ENCODE measurements at places on chromosomes 6 and 20.
A peak's percentile ranks its signal among the peaks of the same experiment; 100 is the strongest.

DNA sequence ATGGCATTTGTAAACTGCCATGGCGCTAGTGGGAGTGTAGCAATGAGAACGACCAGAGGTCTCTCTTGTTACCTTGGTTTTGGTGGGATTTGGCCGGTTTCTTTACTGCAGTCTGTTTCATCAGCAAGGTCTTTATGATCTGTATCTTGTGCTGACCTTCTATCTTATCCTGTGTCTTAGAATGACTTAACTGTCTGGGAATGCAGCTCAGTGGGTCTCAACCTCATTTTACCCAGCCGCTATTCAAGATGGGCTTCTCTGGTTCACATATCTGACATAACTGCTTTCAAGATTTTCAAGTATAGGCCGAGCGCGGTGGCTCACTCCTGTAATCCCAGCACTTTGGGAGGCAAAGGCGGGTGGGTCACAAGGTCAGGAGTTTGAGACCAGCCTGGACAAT, 1.9 kb upstream of the SFT2D1 start:
- DNase-seq, result no peak

DNA sequence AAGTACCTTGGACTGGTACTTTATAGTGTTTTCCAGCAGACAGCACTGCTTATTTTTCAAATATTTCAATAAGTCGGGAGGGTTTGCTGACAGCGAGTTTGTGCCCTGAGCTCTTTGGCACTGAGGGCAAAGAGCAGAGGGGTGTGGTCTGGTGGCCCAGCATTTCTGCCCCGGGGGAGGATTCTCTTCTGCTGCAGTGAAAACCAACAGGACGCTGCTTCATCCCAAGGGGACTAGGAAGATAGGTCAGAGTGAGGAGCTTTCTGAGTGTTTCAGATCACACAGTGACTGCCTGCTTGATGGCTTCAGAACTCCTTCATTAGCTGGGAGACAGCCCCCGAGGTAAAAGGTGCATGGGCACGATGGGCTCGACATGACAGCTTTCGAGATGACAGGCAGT, 8.6 kb downstream of the ULBP2 start:
- DNase-seq, result no peak

- no peak for DNase-seq
Observed at GRCh38 chr6:43290905-43291355, 7.1 kb upstream of the SLC22A7 start.

DNA sequence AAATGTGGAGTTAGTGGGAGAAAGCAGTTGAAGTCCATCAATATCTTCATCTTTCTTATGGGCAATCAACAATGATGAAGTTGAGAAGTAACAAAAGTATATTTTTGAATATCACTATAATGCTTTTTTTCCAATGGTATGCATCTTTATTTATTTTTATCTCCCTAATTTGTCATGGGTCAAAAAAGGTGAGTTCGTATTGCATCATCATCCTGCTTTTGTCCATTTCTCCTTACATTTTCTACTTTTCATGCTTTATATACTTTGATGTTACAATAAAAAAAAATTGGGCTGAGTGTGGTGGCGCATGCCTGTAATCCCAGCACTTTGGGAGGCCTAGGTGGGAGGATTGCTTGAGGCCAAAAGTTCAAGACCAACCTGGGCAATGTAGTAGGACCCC, 101.2 kb upstream of the STXBP5 start:
- no peak for DNase-seq

- DNase-seq, result no peak
Observed at GRCh38 chr6:136641166-136641565, 90.9 kb upstream of the MAP7 start.

DNA sequence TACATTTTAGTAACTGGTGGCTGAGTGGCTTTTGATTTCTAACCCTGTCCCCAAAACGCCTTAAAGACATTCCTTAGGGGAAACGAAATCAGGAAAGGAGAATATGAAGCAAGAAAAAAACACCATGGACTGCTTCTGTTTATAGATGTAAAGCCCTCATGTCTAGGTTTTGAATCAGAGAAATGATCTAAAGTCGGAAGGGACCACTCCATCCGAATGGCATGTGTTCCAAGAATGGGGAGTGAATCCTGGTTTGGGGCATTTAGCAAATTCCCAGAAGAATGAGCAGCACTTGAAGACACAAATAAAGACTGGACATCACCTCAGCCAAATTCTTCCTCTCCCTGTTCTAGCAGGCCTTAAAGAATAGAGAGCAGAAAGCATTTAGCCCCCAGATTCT, 65.6 kb downstream of the CAP2 start:
- no peak for DNase-seq

DNA sequence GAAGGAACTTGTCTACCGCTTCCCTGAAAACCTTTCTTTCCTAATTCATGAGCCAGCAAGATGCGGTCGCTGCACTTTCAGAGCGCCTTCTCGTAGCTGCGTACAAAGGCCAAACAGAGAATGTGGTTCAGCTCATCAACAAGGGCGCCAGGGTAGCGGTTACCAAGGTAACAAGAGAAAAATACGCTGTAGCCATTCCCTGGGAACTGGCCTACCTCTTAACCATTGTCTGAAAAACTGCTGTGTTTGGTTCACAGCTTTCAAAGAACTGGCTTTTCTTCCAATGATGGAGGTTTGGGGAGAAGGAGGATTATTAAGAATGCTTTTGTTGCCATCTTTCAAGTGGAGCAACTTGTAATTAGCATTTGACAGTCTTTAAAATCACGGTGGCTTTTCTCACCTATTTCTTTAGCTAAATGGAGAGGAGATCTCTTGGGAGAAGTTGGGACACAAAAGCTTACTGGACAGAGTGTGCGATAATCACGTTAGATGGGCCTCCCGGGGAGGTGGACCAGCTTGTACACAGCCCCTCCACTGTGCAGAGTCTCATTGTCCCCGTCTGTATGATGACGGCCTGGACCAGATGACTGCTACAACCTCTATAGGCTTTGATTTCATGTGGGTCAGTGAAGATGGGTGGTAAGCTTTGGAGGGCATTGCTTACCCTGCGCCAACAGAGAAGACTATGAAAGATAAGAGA, 71.5 kb downstream of the LYRM2 start:
- peak; percentile 41 for DNase-seq

DNA sequence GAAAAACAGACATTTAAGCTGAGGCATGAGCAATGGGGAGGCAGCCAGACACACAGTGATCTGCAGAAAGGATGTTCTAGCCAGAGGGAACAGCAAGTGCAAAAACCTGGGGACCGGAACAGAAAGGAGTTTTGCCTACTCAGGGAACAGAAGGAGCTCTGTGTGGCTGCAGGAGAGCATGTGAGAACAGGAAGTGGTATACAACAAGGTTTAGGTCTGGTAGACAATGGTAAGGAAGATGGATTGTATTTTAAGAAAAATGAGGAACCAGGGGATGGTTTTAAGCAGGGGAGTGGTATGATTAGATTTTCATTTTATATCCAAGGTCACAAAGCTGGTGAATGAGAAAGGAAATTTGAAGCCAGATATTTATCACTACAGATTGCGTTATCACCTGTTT, 157.5 kb downstream of the UNC5CL start:
- DNase-seq, result no peak

- no peak for DNase-seq
Observed at GRCh38 chr6:85403331-85404015, 46.4 kb upstream of the NT5E start.

DNA sequence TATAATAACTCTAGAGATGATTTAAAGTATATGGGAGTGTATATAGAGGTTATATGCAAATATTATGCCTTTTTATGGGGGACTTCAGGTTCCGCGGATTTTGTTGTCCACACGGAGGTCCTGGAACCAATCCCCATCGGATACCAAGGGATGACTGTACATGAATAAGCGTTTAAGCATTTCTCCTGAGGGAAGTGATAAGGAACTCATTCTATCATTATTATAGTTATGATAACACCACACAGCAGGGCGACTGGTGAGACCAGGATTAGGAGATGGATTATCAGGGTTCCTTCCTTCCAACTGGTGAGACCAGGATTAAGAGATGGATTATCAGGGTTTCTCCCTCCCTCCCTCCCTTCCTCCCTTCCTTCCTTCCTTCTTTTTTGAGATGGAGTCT, 6.6 kb downstream of the ECI2 start:
- no peak for DNase-seq

GRCh38 chr20:62523473-62524203, 47.8 kb upstream of the GATA5 start:
- no peak for DNase-seq

- no peak for DNase-seq
Observed at GRCh38 chr6:133207754-133208153, 33.4 kb upstream of the EYA4 start.

DNA sequence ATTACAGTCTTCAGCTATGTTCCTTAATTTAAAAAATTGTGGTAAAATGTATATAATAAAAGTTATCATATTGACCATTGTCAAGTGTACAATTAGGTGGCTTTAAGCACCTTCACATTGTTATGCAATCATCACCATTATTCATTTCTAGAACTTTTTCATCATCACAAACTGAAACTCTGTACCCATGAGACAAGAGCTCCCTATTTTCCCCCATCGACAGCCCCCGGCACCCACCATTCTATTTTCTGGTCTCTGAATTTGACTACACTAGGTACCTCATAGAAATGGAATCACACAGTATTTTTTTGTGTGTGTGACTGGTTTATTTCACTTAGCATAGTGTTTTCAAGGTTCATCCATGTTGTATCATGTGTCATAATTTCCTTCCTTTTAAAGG, 39.7 kb upstream of the FYN start:
- no peak for DNase-seq

DNA sequence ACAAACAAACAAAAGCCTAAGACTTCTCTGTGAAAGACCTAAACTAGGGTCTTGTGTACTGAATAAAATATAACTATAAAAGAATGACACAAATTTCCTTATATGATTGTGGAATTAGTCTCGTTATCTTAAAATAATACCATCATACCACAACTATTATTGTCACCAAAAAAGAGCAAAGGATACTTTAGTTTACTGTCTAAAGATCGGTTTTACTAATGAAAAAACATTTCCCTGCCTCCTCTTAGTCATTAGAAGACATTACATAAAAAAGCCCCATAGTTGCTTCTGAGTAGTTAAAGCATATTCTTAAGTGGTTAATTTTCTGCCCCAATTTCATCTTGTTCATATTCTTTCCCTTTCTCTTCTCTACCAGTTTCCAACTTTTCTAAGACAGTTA, 33.1 kb downstream of the PRL start:
- no peak for DNase-seq

- no peak for DNase-seq
Observed at GRCh38 chr6:46690141-46690755, 2.6 kb downstream of the TDRD6 start.

- DNase-seq, result no peak
Observed at GRCh38 chr20:53255102-53255710, 283.0 kb downstream of the TSHZ2 start.

DNA sequence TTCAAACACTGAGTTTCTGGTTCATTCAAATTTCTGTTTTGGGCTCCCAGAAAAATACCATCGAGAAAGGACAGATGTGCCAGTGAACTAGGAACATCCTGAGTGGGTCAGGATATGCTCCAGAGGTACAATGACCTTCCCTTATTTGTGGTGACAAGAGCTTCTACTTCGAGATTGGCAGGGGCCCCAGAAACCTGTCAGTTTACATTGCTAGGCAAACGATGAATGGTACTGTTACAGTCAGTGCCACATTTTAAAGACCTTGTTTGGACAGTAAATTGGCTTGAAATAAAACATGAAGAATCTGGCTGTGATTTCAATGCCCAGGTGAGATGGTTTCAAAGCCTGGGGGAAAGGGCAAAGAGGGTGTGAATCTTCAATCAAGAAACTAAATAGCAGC, 454.5 kb upstream of the ID4 start:
- no peak for DNase-seq

GRCh38 chr20:62617711-62618483, 24.4 kb upstream of the SLCO4A1 start:
- no peak for DNase-seq

GRCh38 chr20:57573242-57573641, 12.3 kb downstream of the PCK1 start:
- DNase-seq, result peak; percentile 42

DNA sequence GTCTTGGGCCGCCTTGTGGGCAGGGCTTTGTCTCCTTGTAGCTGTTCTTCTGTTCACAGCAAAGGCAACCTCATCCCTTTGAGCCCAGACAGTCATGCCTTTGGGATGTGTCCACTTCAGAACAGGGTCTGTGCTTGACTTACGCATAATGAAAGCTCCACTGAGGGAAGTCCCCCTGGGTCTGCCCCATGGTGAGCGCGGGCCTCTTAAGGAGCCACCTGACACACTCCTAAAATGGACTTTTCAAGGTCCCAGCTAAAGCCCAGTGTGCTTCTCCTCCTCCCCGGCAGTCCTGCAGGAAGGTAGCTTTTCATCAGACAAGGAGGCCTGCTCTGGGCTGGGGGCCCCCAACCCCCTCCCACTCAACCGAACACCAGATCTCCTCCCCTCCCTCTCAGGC, 24.9 kb upstream of the PMEPA1 start:
- no peak for DNase-seq

GRCh38 chr20:14189794-14190402, 147.5 kb downstream of the FLRT3 start:
- DNase-seq, result no peak

GRCh38 chr20:46572153-46572552, 21.7 kb upstream of the OCSTAMP start:
- no peak for DNase-seq

- DNase-seq, result no peak
Observed at GRCh38 chr20:50043573-50044352, 61.0 kb downstream of the SNAI1 start.

GRCh38 chr6:143449714-143450452, 612 bp downstream of the ADAT2 start:
- DNase-seq, result no peak

GRCh38 chr20:20289331-20289730, 78.6 kb upstream of the INSM1 start:
- no peak for DNase-seq

DNA sequence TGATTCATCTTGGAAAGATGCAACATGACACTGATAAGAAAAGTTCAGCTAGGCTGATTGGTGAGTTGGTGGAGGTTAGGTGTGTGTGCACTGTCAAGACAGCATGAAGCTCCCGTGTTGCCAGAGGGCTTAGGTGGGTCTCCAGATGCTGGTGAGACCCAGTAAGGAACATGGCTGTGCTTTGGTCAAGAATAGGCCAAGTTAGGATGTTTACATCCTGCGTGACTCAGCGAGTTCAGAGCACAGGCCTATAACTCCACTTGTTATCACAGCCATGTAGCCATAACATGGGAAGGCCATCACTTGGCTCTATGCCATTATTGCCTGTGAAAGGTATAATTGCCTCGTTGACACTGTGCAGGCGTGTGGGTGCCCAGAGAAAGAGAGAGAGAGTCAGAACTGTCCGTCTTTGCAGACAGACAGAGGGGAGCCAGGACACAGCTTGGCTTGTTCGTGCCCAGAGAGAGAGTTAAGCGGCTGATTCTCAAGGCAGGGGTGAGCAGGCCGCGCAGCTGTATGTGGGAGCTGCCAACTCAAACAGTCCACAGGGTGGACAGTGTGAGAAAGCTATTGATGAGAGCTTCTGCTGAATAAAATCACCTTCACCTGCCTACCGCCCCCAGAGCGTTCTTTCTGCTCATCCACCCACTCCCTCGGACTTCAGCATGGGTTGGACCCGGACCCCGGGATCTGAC, 43.5 kb downstream of the OR2B6 start:
- no peak for DNase-seq

DNA sequence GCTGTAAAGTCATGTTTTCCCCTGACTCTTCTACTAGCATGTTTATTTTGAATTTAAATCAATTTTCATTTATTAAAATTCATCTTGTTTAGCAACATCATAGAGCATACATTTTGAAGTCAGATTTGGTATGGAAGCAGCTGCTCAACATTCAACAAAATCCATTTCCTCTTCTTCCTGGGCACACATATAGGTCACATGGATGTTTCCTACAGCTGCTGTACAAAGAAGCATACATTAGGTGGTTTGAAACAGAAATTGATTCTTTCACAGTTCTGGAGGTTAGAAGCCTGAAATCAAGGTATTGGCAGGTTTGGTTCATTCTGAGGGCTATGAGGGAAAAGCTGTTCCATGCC, 495.2 kb downstream of the RFPL4B start:
- DNase-seq, result no peak

All from glutamatergic neuron (in vitro differentiated cells).